ENCODE measurements at places on chromosomes 2 and 18. TPM values are rescaled to one million over a fixed set of nuclear protein-coding genes. Genes with fewer than 3 reads are reported as not detected.

Gene NIF3L1
- total RNA-seq = 24.2 TPM

Gene UGT1A5
- 0.26 TPM for total RNA-seq

Gene GBX2
- not detected for total RNA-seq

Gene CRYGD
- not detected for total RNA-seq

Gene ATP8B1
- total RNA-seq = 20.8 TPM

Gene CCDC121
- total RNA-seq = 0.79 TPM
